Fibroblast of skin of back (primary cell): ENCODE measurements at places on chromosomes 2 and 18.
A peak's percentile ranks its signal among the peaks of the same experiment; 100 is the strongest.

GRCh38 chr2:142723236-142723635, 154.2 kb upstream of the KYNU start:
- no peak for DNase-seq

GRCh38 chr18:66734451-66734850, 130.6 kb upstream of the CDH19 start:
- DNase-seq: no peak

GRCh38 chr2:75647771-75648170, 1.2 kb downstream of the MRPL19 start:
- DNase-seq: no peak

DNA sequence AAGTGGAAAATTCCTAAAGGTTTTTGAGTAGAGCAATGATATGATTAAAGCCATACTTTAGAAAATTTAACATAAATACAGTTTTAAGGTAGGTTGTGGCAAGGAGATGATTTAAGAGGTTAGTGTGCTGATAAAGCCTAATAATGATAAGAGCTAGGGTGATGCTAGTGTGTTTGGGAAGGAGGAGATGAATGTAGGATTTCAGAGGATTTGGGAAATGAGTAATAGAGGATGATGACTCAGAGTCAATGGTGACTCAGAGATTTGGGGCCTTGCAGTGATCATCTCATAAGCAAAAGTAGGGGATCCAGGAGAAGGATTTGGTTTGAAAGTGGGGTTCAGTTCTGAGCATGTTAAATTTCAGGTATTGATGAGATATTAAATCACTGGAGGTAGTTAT, 23.3 kb downstream of the STAMBP start:
- peak; percentile 84 for DNase-seq

GRCh38 chr2:197445746-197446145, 7.6 kb upstream of the COQ10B start:
- peak; percentile 41 for DNase-seq

DNA sequence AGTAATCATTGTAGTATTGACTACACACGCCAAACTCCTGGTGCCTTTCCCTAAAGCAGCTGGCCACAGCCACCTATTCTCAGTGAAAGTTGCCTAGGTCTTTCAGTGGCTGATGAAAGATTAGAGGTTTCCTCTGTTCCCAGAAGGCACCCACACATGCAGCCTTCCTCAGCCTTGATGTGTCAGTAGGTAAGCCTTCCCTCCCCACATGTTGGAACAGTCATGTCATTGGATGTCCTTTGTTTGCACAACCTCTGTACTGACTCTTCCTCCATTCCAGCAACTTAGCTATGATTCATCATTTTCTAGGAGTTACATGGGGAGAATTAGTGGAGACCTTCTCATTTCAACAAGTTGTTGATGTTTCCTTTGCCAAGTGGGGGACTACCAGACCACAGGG, 630.8 kb upstream of the SLC39A10 start:
- DNase-seq: peak; percentile 61

DNA sequence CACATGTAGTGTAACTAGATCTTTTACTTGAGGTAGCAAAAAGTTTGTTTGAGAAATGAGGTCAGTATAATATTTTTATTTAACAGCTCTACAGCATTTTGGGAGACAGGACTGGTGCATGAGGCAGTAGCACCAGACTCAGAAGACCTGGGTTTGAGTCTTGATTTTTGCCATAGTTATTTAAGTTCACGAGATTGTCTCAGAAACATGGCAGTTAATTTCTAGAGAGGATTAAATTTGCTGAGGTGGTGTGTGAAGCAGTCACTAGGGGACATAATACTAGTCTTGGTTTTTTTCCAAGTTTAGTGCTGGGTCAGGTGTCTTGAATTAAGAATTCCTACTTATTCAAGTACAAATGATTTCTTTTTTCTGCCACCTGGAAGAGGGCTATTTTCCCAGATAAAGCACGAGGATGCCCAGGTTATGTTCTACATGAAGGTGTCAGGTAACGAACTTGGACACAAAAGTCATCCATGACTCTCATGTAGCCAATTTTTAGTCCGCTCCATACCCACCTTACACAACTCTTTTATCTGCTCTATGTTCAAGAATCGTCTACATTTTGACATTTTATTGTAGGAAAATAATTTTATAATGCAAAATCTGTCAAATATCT, 1.4 kb downstream of the MARCHF7 start:
- DNase-seq: peak; percentile 34

GRCh38 chr2:237154082-237154638, 68.5 kb downstream of the COPS8 start:
- peak; percentile 71 for DNase-seq

DNA sequence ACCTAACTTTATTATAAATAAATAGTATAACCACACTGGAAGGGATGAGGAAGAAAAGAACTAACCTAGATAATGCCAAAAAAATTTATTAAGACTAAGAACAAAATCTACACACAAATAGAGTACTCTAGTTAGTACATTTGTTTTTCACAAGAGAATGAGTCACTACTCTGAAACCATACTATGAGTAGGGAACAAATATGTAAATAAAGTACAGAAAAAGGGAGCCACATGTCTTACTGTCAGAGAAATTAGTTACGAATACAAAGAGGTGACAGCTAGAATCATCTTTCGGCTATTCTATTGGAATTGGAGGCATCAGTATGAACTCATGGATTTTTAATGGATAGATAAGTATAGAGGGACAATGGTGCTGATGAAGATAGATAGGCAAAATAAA, 150.5 kb downstream of the COPS8 start:
- no peak for DNase-seq

DNA sequence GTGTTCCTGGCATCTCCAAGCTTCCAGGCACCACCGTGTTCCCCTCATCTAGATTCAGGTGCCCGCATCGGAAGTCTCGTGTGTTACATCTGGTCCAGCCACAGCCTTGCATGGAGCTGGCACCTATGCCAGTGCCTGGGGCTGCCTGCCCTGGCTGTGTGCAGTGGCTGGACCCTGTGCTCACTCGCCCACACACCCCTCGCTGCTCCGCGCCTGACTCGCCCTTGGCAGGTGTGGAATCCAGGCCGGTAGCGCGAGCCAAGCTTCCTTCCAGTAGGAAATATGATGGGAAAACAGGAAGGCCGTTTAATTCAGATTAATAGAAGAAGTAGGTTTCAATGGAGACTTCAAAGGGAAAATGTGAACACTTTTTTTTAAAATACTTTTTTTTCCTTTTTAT, 78.0 kb downstream of the PTPN4 start:
- DNase-seq: no peak

GRCh38 chr2:48568547-48568946, 38.6 kb downstream of the STON1 start:
- no peak for DNase-seq

GRCh38 chr2:109549016-109549590, 64.7 kb downstream of the SEPTIN10 start:
- DNase-seq: no peak

- DNase-seq: no peak
These were observed 129.1 kb downstream of the TSN start for GRCh38 chr2:121884511-121884921.

DNA sequence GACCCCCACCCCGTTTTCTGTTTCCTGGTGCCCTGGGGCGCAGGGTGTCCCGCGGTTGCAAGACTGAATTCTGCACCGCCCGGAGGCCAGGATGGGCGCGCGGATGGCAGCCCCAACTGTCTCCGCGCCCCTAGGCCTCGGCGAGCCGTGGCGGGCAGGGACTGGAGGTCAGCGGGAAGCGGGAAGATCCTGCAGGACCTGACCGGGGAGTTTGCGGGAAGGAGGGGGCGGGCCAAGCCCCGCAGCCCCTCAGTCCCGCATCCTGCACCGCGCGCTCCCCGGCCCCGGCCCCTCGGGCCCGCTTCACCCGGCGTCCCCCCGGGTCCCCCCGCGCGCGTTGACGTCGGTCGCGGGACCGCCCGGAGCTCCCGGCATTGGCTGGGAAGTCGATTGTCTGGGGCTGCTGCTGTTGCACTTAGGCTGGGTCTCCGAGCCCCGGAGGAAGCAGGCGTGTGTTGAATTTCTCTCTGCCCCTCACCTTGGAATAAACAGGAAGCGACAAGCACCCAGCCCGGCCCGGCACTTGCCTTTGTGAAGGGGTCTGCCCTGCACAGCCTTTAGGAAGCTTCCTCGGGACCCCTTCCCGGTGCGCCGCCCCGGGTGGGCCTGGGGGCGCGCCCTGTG, at the start of gene LDLRAD4:
Gene LDLRAD4, plus strand, starts transcription at position 393 of the 624 bp plus-strand sequence.
- DNase-seq: no peak

DNA sequence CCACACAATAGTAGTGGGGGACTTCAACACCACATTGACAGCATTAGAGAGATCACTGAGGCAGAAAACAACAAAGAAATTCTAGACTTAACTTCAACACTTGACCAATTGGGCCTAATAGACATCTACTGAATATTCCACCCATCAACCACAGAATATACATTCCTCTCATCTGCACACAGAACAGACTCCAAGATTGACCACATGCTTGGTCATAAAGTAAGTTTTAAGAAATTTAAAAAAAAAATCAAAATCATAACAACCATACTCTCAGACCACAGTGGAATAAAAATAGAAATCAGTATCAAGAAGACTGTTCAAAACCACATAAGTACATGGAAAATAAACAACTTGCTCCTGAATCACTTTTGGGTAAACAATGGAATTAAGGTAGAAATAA, 9.0 kb upstream of the FLACC1 start:
- DNase-seq: peak; percentile 14

- DNase-seq: peak; percentile 42
These were observed 44.1 kb downstream of the TRAPPC12 start for GRCh38 chr2:3423492-3424170.

GRCh38 chr2:65940856-65941255, 494.1 kb upstream of the MEIS1 start:
- DNase-seq: no peak

GRCh38 chr2:216279459-216279858, 92.8 kb downstream of the MARCHF4 start:
- DNase-seq: peak; percentile 40

GRCh38 chr2:60998628-60999545, 18.6 kb upstream of the PEX13 start:
- peak; percentile 54 for DNase-seq

DNA sequence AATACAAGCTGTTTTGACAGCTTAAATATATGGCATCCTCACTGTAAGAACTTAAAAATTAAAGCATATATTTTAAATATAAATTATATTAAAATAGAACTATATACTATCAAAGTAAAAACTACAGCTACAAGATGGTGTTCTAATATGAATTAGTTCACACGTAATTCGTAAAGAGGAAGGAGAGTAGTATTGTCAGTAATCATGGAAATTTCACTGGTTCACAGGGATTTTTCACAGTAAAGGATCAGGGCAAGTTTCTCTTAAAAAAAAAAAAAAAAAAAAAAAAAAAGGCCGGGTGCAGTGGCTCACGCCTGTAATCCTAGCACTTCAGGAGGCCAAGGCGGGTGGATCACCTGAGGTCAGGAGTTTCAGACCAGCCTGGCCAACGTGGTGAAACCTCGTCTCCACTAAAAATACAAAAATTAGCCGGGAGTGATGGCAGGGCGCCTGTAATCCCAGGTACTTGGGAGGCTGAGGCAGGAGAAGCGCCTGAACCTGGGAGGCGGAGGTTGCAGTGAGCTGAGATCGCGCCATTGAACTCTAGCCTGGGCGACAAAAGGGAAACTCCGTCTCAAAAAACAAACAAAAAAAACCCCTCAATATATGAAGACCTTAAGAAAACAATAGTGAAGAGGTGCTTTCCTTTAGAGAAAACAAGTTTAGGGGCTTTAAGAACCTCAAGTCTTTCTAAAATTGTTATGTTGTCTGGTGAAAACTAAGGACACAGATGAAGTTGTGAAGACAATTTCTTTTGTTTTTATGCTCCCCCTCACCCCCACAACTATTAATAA, 32.5 kb downstream of the PNO1 start:
- no peak for DNase-seq

GRCh38 chr2:99404039-99404796, 67.0 kb downstream of the EIF5B start:
- no peak for DNase-seq

DNA sequence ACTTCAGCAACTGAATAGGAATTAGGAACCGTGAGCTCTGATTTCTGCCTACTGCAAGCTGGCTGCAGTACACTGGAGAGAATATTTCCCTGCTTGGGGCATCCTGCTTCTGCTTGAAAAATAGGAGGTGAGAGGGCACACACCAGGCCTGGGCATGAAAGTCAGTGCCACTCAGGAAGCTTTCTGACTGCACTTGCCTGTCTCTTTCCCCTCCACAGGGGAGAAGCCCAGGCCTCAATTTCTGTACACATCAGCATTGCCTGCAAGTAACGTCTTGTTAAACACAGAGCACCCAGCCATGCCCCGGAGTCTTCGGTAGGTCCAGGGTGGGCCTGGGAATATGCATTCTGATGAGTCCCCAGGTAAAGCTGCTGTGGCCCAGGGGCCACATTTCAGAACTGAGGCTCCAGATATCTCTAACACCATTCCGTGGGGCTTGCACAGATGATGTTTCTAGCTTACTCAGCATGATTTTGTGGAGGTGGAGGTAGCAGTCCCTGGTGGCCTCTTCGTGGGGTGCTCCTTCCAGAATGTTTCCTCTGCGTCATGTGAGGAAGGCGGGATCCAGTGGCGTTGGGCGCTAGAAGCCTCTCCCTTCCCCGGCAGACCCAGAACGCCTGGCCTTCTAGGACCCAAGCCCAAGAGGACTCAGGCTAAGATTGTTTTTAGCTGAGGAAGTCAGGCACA, 114.1 kb downstream of the ZBTB7C start:
- no peak for DNase-seq

DNA sequence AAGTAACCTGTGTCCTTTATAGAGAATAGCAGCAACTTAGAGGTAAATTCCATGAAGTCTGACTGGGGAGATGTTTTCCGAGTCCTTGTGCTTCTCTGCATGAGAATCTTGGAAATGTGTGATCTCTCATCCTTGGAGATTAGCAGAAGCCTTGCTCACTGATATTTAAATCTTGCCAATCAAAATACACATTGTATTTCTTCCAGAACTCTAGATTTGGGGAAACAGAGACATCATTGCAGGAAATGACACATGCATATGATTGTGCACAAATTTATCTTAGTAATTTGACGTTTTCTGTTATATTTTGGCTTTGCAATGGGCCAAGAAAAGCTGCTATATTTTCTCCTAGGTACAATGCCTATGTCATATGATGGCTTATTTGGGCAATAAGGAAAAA, 182.6 kb downstream of the ZNF804A start:
- DNase-seq: peak; percentile 24
